Cardiac muscle cell (in vitro differentiated cells and primary cell): ENCODE measurements at places on chromosomes 7 and 10. TPM values are rescaled to one million over a fixed set of nuclear protein-coding genes. Genes with fewer than 3 reads are reported as not detected.
A peak's percentile ranks its signal among the peaks of the same experiment; 100 is the strongest.

Gene LRRC18
- total RNA-seq = not detected in 2 replicates

Gene PNLIPRP1
- not detected in 2 replicates for total RNA-seq

Gene ACSM6
- not detected in 2 replicates for total RNA-seq

Gene ACHE
- 25.6 TPM in 2 replicates for total RNA-seq

Gene NKX1-2
- 0.33 TPM in 1 of 2 replicates, not detected in the other for total RNA-seq

GRCh38 chr7:36155811-36156361 is 2.8 kb downstream of the EEPD1 start:
- peak; percentile 24 for DNase-seq

- no peak for DNase-seq
Observed at GRCh38 chr7:135522509-135522908, 12.6 kb upstream of the CNOT4 start.

DNA sequence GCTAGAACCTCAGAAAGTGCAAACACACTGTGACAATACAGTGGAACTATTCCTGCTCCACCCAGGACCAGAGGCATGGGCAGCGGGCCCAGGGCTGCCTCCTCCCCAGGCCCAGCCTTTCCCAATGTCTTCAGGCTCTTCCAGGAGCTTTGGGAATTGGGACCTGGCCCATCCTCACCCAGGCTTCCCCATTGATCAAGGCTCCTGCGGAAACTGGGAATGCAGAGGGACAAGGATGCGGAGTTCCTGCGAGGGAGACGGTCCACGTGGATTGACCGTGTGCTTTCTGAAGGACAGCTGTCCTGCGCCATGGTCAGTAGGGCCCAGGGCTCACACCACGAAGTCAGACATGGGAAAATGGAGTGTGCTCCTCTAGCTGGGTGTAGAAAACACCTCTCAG is 56.6 kb downstream of the CSGALNACT2 start:
- no peak for DNase-seq

GRCh38 chr10:102322914-102323313 is 72.6 kb upstream of the NFKB2 start:
- DNase-seq = no peak

DNA sequence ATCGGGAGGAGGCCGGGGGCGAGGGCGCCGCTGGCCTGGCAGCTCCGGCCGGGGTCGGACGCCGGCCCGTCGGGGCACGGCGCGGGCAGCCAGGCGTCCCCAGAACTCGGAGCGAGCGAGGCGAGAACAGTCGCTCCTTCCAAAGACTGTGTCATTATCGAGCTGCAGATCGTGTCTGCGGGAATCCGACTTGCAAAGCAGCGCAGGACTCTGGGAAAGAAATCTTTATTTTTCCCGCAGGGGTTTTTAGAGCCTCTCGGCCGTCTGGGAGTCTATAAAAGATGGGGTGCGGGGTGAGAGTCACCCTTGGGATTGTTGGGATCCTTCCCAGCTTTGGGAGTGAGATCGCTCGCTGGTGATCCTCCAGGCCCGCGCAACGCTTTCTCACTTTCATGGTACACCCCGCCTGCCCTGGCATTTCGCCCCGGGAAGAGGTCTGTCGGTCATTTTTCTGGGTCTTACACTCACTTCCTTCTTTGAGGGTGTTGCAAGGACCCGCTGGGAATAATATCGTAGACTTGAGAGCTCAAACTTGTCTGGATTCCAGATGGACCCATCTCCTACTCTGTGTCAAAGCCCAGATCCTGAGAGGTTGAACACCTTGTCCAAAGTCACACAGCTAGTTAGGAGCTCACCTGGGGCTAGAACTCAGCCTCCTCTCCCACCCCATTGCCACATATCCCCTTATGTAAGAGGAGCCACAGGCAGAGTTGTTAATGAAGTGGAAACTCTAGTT is 1.0 kb downstream of the UBTD1 start:
- peak; percentile 15 for DNase-seq

DNA sequence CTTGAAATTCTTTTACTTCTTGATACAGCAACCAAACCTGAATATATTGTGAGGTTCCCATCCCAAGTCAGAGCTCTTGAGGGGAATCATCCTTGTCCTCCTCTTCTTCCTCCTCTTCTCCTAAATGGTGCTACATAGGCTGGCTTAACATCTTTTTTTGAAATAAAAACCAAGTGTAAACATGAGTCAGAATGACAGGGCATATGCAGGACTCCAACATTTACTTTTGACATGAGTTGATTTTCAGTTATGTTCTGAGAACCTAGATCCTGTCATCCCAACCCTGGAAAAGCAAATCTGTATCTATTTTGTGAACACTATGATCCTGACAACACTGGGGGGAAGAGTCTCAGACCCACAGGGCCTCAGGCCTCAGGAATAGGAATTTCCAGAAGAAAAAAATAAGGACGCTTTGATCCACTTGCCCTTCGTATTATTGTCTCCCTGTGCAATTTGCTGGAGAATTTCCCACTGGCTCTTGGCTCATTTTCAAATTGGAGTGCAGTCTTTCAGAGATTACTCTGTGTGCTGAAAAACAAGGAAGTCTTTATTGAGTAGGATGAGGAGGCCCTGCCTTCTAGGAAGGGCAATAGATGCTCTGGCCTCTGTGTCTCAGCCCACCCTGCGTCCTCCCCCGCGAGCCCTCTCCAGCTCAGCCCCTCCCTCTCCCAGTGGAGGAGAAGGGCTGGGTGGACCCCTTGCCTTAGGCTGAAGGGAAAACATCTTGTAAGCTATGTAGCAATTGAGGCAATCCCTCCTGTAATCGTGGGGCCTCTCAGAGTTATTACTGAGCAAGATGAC is 121.6 kb downstream of the CREB5 start:
- peak; percentile 57 for DNase-seq

GRCh38 chr10:37976880-37977203 is 395 bp upstream of the ZNF25 start:
- DNase-seq = no peak

DNA sequence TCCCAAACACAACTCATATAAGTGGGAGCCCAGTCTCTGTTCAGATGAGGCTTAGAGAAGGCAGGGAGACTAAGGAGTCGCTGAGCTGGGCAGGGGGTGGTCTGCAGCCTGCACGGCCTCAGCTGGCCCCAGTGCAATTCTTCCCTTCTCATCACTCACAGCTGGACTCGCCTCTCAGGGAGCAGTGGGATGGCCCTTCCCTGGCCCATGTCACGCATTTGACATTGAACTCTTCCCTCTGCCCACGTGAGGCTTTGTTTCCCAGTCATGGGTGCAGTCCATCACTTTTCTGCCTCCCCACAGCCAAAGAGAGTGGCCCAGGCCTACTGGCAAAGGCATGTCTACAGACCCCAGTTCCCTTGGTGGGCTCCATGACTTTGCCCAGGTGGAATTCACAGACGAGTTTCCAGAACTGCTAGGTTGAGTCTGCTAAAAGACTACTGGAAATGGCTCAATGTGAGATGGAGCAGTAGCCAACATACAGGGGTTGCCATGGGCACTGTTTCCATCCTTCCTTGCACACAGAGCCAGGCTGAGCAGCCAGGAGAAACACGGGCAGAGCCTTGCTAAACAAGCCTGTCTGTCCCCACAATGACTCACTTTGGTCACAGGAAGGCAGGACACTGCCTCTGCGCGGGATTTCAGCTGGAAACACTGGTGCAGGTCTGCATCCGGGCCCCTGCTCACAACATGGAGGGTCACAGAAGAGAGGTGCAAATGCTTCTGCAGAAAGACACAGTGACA is 90.1 kb downstream of the OAT start:
- DNase-seq = no peak

DNA sequence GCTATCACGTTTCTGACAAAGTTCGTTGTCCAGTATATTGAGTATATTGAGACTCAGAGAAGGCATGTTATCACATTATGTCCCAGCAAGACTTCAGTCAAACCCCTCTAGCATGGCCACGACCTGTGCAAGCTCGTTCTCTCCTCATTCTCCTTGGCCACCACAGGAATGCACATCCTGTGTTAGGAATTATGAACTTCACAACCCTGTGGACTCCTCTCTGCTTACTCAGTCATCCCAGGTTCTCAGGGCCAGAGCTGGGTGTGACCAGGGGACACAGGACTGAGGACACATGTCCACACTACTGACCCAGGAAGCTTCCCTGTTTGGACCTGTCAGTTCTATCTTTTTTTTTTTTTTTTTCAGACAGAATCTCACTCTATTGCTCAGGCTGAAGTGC is 4.4 kb downstream of the SH2D4B start:
- DNase-seq = peak; percentile 15
